ENCODE measurements at places on chromosomes 7 and 10.

GRCh38 chr10:94279835-94280709 lies 82.7 kb downstream of the NOC3L start:
- peak; percentile 74 for DNase-seq

DNA sequence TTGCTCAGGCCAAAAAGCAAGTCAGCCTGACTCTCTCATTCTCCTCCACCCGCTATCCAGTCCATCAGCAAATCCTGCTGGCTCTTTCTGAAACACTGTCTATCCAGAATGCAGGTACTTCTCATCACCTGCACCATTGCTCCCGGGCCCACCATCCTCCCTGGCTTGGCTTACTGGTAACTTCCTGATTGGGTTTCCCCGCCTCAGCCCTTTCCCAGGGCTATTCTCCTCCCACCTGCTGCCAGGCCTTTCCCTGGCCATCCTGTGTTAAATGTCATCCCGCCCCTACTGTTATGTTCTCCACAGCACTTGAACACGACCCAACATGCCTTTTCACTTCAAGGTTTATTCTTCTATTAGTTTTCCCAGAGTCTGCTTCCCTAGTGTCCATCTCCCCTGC lies 124.0 kb downstream of the CNNM2 start:
- no peak for DNase-seq

GRCh38 chr10:54869022-54869421 lies 68.0 kb upstream of the PCDH15 start:
- peak; percentile 20 for DNase-seq

GRCh38 chr7:121961089-121961867 lies 88.3 kb downstream of the PTPRZ1 start:
- peak; percentile 86 for DNase-seq

- no peak for DNase-seq
These were observed 282.9 kb upstream of the LYZL1 start for GRCh38 chr10:29005988-29006387.

DNA sequence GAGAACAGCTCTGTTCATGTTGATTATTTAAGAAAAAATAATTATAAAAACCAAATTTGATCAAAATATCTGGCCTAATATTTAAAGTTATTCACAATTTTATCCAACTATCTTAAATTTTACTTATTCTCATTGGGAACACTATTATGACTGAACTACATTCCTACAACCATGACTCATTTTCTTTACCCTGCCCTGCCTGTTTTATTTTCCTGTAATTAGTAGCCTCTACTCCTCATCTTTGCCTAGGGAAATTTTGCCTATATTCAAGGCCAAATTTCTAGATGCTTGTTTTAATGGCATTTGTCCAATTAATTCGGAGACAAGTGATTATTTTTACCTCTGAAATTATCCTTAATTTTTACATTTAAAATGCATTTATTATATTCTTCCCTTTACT lies 289.7 kb upstream of the TMEM229A start:
- DNase-seq, result no peak

GRCh38 chr7:137399827-137400823 lies 56.6 kb upstream of the PTN start:
- DNase-seq, result peak; percentile 63

DNA sequence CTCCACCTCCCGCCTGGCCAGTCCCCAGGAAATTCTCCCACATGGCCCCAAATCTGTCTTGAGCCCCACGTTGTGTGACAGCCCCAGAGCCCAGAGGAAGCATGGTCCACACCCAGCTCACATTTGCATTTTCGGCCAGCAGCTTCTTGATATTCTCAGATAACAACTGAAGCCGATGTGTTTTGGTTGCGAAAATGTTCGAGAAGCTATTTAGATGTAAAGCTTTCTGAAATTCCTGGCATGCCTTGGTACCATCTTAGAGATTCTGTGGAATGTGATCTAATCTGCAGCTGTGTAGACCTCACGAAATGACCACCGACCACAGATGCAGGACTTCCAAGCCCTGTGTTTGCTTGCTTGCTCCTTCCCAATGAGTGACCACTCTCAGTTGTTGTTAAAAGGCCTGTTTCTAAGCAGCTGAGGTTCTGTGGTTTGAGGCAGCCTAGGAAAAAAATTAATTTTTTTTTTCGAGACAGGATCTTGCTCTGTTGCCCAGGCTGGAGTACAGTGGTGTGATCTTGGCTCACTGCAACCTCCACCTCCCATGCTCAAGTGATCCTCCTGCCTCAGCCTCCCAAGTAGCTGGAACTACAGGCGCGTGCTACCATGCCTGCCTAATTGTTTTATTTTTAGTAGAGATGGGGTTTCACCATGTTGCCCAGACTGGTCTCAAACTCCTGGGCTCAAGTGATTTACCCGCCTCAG lies 8.8 kb downstream of the SLC4A2 start:
- peak; percentile 47 for DNase-seq

- no peak for DNase-seq
These were observed 203.2 kb downstream of the ARL4A start for GRCh38 chr7:12890586-12890985.

GRCh38 chr10:116548301-116548700 lies 2.6 kb downstream of the PNLIP start:
- DNase-seq, result no peak

DNA sequence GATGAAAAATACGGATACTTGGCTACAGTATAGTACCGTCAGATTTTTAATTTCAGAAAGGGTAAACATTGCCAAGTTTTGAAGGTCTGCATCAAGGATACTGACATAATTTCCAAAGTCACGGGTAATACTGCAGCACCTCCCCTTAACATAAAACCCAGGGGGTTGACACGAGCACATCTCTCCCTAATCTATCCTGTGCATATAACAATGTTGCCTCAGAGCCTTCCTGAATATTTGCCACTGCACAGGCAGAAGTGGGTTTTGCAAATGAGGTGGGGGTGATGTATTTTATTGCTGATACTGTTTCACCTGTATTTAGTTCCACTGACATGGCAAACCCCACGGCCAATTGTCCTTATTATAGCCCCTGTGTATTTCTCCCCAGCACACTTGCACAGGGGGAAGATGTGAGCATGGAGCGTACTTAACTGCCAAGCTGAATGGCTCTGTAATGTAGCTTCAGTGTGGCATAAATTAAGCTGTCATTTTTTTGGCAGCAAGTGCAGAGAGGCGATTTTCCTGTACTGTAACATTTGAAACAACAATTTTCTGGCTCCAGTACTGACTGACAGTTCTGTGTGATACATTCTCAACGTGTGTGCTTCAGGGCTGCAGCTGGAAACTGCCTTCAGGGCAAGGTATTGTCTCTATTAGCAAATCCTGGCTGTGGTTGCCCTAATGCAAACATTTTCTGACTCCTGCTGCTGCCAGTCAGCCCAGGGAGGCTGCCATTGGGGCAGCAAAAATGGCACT lies 299.6 kb upstream of the SP4 start:
- DNase-seq, result no peak

DNA sequence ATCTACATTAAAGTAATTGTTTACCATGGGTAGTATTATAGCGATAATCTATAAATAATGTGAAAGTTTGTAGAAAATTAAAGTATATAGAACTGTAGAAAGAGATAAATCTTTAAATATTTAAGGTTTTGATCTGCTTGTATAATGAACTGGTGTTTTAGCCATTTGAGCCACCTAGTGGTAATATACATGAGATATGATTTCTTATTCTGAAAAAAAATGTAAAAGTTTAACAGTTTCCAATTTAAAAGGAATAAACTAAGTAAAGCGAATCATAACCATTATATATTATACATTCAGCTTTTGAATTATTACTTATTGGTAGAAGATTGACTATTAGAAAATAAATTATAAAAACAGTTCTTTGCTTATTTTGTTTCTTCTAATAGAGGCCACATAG lies 91.2 kb downstream of the OTUD1 start:
- peak; percentile 48 for DNase-seq

DNA sequence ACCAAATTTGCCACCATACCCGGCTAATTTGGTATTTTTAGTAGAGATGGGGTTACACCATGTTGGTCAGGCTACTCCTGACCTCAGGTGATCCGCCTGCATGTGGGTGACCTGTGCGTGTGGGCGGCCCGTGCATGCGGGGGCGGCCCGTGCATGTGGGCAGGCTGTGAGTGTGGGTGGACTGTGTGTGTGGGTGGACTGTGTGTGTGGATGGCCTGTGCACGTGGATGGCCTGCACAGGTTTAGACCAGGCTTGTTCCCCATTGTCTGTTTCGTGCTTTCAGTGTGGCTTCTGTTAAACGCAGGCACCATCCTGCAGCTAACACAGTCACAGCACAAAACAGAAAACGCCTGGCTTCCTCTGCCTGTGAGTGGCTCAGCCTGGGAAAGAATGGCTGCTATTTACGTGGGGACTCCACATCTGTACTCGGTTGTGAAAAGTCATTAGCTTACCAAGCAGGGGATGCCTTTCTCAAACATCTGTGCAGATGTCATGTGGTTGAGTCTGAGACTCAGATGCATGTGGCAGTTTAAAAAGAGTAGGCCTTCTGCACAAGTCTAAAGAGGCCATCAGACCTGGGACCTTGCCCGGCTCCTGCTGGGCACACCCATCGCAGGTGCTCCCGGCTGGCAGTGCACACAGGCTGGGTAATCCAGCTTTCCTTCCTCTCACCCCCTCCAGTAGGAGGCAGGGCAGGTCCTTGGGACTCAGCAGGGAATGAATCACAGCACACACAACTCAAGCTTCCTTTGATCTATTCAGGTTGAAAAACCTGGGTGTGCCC lies 91.6 kb downstream of the COBL start:
- no peak for DNase-seq

DNA sequence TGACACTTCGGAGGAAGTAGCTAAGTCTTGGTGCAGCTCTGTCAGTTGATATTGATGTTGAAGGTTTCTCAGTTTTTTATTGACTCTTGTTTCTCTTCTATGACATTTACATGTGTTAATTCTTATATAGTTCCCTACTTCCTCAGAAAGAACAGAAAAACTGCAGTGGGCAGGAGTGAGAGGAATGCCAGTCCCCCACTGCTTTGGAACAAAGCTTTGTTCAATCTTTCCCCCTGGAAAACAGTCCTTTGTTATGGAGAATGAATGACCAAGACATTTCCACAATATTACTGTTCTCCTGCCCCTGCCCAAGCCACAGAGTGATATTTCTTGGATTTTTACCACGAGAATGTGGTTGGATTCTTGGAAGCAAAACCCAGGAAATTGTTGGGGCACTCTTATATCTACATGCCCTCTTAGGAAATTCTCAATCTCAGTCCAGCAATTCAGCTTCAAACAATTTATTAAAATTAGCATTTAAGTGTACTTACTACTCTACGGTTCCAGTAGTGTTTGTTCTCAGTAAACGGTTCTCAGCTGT lies 258.0 kb upstream of the KCND2 start:
- DNase-seq, result peak; percentile 59

DNA sequence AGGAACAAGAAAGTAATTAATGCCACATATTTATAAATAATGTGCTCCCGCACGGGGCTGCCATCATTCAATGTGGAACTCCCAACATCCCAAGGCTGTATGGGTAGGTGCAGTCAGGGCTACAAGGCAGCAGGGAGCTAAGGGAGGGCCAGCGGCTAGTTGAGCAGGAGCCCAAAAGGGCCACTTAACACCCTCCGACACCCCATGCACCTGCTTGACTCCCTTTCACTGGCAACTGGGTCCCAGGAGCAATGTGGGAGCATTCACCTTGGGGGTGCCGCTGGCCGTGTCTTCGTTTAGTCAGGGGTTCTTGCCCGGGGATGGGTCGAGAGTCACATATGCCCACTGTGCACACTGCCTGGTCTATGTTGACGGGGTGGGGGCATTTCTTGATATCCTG lies 27.9 kb downstream of the SCART1 start:
- DNase-seq, result no peak

Data from cardiac fibroblast (primary cell).